ENCODE measurements at places on chromosomes 3 and 15. TPM values are rescaled to one million over a fixed set of nuclear protein-coding genes. Genes with fewer than 3 reads are reported as not detected.

- peak; percentile 16 for DNase-seq
These were observed 286.1 kb upstream of the TBL1XR1 start for GRCh38 chr3:177483182-177483967.

DNA sequence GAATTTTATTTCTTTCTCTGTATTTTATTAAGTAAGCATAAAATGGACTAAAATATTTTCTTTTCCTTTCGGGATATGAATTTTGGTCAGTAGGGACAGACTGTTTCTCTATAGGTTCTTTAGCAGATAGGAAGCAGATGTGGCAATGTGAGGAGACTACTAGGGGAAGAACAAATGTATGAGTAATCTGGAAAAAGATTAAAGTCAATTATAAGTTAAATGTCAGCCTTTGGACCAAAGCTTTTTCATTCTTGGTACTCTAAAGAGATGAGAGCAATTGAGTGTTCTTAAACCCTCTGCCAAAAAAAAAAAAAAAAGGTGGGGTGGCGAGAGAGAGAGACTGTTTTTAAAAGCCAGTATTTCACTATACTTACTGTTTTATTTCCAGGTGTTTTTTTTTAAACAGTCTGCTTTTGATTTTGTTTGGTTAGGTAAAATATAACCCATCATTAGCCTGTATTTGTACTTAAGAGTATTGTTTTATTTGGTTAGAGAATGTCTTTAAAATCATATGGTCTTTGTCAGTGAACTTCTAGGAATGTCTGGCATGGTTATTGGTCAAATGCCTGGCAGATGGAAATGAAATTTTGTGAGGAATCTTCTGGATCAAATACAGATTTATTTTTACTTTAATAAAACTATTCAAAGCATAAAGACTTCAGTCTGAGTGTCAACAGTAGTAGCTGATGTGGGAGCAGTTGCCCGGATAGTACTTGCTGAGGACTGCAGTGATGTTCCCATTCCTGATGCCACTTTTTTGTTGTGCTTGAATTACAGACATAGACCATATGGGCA is 63.8 kb downstream of the LRRC49 start:
- DNase-seq: no peak

DNA sequence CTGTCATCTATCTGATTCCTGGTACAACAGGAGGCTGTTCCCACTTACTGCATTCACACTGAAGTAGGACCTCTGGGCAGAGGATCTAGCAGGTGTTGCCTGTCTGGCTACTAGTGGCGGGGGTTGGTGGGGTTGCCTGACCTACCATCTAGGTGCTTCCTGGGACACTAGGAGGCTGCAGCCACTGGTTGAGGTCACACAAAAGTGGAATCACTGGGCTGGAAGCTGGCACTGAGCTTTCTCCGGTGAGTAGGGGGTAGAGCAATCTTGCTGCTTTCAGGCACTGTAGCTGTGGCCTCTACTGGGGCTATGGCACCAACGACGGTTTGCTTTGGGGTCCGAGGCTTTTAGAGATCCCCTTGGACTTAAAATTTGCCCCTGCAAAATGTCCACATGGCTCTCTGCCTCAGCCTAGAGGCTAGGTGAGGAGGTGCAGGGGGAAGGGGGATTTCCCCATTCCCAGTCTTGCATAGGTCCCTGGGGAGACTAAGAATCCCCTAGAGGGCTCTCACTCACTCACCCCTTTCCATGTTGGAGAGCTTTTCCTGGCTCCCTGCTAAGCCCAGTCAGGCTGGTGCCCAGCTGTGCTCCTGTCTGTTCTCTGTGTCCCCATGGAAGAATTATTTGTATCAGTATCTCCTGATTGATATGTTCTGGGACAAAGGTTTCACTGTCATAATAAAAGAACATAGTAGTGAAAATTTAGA is 397.7 kb upstream of the EPHA6 start:
- DNase-seq: no peak

GRCh38 chr15:84611631-84612030 is 10.8 kb downstream of the ZSCAN2 start:
- DNase-seq: no peak

DNA sequence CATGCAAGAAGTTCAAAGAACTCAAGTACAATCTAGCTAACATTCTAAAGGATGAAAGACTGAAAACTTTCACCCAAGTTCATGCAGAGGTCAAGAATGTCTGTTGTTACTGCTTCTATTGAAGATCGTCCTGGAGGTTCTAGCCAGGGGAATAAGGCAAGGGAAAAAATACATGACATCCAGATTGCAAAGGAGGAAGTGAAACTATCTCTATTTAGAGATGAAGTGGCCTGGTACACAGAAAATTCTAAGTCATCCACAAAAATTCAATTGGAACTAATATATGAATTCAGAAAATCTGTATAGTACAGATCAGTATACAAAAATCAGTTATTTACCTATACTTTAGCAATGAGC is 693.0 kb downstream of the NR2F2 start:
- DNase-seq: no peak

GRCh38 chr3:15703346-15703745 is 94.4 kb downstream of the ANKRD28 start:
- no peak for DNase-seq

- DNase-seq: no peak
These were observed 101.3 kb upstream of the LRRC3B start for GRCh38 chr3:26521261-26521660.

- DNase-seq: peak; percentile 71
These were observed 103.1 kb upstream of the PTX3 start for GRCh38 chr3:157333551-157333991.

- DNase-seq: peak; percentile 39
These were observed 19.0 kb downstream of the ACAA1 start for GRCh38 chr3:38117748-38118420.

- no peak for DNase-seq
These were observed 335.1 kb downstream of the EFHB start for GRCh38 chr3:19598870-19599269.

DNA sequence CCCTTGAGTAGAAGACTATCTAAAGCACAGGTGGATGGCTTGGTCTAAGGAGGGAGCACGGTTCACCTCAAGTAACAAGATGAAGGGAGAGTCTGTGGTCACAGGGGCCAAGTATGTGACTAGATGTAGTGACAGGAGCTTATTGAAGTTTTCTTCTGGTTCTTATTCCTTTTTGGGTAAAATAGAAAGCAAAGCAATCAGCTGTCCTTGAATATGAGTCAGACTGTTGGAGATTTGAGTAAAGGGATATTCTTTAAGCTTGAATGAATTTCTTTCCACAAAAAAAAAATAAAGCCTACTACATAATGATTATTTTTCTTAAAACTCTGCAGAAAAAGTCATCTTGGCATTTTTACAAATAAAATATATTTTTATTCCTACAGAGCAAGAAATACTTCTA is 1.5 kb upstream of the CNTN6 start:
- no peak for DNase-seq

GRCh38 chr3:175916191-175916934 is 1057.2 kb downstream of the NAALADL2 start:
- no peak for DNase-seq

- DNase-seq: no peak
These were observed 124.3 kb upstream of the RGMA start for GRCh38 chr15:93213281-93213680.

DNA sequence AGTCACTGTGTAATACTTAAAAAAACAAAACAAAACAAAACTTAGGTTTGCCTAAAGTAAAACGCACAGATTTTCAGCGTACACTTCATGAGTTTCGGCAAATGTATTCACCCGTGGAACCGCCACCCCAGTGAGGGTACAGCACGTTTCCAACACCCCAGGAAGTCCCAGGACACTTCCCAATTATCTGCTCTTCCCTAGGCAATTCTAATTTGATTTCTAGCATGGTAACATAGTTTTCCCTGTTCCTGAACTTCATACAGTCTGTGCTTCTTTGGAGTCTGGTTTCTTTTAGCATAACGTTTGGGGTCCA is 497 bp upstream of the CLASP2 start:
- no peak for DNase-seq

- DNase-seq: no peak
These were observed 156.6 kb downstream of the MCTP2 start for GRCh38 chr15:94387849-94388441.

DNA sequence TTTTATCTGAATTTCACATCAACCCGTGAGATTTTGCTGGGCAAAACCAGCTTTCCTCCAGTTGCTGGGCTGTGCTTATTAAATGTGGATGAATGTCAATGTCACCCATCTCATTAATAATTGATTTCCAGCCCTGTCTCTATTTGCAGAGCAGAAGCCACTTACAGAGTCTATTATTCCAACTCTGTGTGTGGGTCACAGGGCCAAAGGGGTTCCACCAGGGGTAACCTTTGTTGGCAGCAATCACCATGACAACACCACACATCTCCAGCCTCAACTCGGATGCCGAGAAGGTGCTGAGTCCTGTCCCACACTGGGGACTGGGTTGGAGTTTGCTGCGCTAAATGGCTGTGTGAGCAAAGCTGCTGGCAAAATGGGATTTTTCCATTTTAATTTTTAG is 51.1 kb upstream of the WNT5A start:
- no peak for DNase-seq

DNA sequence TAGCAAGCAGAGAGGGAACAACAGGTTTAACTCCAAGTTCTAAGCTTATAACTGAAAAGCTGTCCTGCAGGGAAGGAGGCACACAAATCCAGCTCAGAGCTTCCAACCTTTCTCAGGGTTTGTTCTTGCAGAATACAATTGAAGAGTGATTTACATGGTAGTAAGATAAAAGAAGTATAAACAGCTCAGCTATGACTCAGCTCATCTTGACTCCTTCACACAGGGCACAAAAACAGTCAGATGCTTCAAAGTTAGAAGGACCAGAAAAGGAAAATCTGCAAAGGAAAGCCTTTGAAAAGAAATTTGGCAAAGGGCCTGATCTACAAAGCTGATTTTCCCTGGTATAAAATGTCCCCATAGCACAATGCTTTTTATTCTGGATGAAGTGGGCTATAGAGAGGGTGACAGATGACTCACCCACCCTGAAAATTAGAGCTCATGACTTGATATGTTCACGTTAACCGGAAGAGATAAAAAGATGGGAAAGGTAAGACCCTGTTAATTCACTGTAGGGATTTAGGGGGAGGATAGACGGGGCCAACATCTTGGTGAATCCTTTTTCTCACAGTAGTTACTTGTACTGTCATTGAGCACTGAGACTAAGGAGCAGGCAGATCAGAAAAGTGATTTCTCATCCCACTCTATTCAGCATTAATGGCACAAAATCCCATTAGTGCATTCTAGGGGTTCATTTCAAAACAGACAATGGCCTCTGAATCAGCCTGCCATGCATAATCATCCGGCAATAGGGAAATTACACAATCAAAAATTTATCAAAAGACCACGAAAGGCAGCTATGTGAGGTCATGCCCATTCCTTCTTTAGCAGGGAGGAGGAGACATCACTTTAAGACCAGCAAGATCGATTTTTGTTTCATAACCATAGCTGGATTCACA is 143.5 kb downstream of the GAP43 start:
- DNase-seq: no peak

DNA sequence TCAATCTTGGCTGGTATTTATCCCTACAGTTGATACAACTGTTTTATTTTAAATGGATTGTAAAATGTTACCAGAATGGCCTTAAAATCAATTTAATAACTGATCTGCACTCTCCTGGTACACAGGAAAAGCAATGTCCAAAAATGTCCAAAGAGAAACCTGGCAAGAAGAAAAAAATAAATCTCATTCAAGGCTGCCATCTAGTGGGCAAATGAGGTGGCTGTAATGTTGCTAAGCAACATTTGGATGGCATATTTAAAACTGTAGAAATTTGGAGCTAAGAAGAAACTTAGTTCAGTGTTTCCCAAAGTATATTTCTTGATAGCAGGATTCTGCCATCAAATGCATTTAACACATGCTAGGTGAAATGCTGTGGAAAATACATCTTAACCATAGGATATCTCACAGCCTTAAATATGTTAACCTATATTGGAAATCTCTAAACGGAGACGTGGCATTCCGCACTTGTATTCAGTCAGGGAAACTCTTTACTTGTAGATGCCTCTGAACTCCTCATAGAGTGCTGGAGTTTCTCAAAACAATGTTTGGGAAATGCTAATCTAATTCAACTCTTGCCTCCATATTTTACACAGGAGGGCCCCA is 216.8 kb downstream of the ERC2 start:
- no peak for DNase-seq

- DNase-seq: no peak
These were observed 40.4 kb upstream of the LIMD1 start for GRCh38 chr3:45554006-45554666.

GRCh38 chr3:25037049-25037547 is 391.0 kb upstream of the RARB start:
- DNase-seq: no peak

DNA sequence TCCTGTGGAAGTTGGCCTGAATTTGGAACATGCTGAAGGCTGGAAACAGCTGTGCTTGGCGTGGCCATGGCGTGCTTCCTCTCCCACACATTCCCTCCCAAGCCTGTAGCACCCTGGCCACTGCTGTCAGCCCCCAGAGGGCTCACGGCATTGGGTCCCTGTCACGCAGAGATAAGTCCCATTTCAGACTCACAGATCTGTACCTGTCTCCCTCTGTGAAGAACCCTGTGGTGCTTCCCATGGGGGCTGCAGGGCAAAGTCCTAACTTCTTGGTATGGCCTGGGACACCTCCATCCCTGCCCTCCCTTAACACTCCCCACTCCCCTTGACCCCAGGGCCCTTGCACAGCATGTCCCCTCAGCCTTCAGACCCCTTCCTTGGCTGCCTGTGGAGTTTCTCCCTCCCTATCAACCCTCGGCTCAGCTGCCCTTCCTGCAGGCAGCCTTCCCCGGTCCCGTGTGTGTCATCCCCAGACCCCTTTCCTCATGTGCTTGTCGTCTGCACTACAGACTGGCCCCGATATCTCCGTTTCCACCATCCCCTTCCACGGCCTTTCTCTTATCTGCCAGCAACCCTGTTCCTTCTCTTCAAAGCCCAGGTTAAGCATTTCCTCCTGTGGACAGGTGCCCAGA is 28.6 kb downstream of the ABTB1 start:
- DNase-seq: no peak

- no peak for DNase-seq
These were observed 140.6 kb upstream of the TBC1D5 start for GRCh38 chr3:17882981-17883380.

- DNase-seq: no peak
These were observed 18.0 kb downstream of the NCEH1 start for GRCh38 chr3:172692751-172693338.

Gene NOX5
- total RNA-seq: not detected

Gene MESP2
- not detected for total RNA-seq

Gene DNAH1
- total RNA-seq: 1.2 TPM

Gene KNL1
- 16.1 TPM for total RNA-seq

Gene CASR
- total RNA-seq: not detected

Gene PLSCR2
- not detected for total RNA-seq

Gene KBTBD13
- not detected for total RNA-seq

Gene OXNAD1
- total RNA-seq: 13.0 TPM

Gene SEMA5B
- not detected for total RNA-seq

Gene DAZL
- not detected for total RNA-seq

Gene CLDN18
- not detected for total RNA-seq

Gene DNAJC13
- 44.1 TPM for total RNA-seq

Gene CELSR3
- 0.16 TPM for total RNA-seq

Data from MG63 (cell line).